Esophagus squamous epithelium (tissue), 5 donors: ENCODE measurements at places on chromosomes 7 and 10.

- no peak for DNase-seq
Observed at GRCh38 chr7:151505433-151505832, 14.3 kb downstream of the RHEB start.

DNA sequence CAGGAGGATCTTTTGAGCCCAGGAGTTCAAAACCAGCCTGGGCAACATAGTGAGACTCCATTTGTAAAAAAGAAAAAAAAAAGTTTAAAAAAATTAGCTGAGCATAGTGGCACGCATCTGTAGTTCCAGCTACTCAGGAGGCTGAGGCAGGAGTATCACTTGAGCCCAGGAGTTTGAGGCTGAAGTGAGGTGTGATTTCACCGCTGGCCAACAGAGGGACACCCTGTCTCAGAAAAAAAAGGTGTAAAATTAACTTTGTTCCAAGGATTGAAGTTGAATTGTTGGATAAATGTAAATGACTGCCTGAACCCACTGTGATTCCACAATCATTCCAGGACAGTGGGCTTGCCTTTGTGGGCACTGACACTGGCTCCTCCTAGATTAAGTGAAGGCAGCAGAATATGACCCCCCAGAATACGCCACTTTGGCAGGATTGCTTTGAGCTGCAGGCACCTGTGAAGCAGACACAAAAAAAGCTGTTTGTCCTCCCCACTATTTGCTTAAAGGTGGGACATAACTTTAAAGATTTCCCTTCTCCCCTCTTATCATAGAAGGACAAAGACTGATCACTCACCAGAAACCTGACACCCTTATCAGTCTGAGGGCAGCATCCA lies 57.2 kb upstream of the FOXI2 start:
- DNase-seq: no peak

DNA sequence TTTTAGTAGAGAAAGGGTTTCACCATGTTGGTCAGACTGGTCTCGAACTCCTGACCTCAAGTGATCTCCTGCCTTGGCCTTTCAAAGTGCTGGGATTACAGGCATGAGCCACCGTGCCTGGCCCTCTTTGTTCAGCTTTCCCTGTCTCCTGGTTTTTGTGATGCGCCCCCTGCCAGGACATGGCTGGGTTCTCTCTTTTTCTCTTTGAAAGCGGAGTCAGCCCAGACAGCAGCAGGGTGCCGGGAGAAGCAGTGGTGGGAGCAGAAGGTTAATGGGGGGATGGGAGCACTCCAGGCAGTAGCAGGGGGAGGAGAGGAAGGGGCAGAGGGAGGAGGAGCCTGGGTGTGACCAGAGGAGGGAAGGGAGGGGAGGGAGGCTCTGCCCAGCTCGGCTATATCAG lies 1.8 kb downstream of the MUC3A start:
- no peak for DNase-seq

GRCh38 chr7:80826520-80827238 lies 92.2 kb downstream of the SEMA3C start:
- DNase-seq: no peak

- no peak for DNase-seq
Observed at GRCh38 chr10:71383972-71384687, 12.6 kb upstream of the CDH23 start.

- DNase-seq: no peak
Observed at GRCh38 chr10:122018951-122019413, 30.0 kb downstream of the TACC2 start.

GRCh38 chr7:83178066-83178465 lies 15.4 kb upstream of the PCLO start:
- no peak for DNase-seq

- DNase-seq: no peak
Observed at GRCh38 chr10:118276204-118276603, 65.9 kb downstream of the FAM204A start.

- no peak for DNase-seq
Observed at GRCh38 chr7:106625678-106626301, 35.2 kb downstream of the CCDC71L start.

- no peak for DNase-seq
Observed at GRCh38 chr7:140689199-140690152, 7.0 kb upstream of the NDUFB2 start.

GRCh38 chr7:78953090-78953489 lies 500.4 kb downstream of the MAGI2 start:
- DNase-seq: no peak

DNA sequence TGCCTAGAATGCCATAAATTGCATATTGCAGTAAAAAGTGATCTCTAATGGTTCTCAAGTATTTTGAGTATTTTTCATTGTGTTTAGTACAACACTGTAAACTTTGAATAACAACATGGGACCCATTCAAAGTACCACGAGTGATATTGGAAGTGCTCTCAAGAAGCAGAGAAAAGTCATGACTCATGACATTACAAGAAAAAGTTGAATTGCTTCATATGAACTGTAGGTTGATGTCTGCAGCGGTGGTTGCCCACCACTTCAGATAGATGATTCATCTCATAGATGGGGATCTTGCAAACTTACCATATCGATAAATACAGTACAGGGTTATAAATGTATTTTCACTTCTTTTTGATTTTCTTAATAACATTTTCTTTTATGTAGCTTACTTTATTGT lies 33.9 kb downstream of the ENTPD1 start:
- DNase-seq: no peak

GRCh38 chr10:35092851-35093250 lies 2.7 kb upstream of the CUL2 start:
- no peak for DNase-seq

DNA sequence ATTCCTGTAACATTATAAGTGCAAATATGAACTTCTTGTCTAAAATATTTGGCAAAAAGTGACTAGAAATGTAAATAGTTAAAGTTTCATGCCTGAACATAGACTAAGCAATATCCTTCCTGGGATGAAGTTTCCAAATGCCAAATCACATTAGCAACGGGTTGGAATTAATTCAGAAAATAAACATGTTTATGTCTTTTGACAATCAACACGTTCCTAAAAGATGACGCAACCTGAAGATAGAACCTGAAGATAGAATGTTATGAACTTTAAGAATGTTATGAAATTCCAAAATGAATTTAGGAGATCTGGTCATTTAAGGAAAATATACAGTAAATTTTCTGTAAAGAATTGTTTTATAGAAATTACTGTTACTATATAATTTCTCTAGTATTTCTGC lies 9.2 kb downstream of the LAMB4 start:
- DNase-seq: no peak

DNA sequence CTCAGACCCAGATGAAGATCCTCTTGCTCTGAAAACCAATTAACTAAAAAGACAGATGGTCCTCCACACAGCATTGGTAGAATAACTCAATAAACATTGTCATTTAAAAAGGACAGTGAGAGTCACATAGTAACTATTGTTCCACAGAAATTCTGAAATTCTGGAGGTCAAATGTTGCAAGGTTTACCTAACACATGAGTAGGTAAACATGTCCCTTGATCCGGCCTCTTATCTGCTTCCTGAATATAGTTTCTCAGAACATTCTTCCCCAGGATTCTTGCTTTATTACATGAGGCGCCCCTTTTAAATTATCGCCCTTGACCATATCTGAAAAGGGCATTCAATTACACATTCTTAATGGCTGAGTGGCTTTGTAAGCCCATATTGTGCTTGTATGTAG lies 270.7 kb downstream of the SEMA3D start:
- DNase-seq: no peak

DNA sequence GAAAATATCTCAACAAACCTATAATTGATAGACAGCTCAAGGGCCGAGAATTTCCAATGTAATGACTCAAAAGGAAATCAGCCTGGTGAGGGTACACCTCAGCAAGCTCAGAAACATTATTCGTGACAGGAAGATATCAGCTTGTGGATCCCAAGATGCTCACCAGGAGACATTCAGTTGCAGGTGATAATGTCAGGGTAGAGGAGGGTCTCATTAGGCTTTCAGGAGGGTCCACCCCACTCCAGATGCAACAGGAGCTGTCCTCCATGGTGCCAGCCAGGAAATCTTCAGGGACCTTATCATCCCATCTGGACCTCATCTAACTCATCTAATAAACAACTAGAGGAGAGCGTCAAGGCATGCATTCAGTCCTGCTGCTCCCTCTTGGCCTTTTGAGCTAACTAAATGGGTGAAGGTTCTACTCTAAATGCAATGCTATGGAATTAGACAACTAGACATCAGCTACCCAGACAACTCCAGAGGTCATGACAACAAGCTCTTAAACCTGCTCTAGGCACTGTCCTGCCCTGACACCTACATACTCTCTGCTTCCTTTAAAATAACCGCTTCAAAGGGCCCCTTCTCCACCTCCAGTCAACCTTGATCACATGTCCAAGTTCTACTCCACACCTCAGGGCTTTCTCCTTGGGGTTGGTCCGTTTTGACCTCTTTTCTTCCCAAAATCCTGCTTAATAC lies 4.3 kb upstream of the GIMAP5 start:
- no peak for DNase-seq

DNA sequence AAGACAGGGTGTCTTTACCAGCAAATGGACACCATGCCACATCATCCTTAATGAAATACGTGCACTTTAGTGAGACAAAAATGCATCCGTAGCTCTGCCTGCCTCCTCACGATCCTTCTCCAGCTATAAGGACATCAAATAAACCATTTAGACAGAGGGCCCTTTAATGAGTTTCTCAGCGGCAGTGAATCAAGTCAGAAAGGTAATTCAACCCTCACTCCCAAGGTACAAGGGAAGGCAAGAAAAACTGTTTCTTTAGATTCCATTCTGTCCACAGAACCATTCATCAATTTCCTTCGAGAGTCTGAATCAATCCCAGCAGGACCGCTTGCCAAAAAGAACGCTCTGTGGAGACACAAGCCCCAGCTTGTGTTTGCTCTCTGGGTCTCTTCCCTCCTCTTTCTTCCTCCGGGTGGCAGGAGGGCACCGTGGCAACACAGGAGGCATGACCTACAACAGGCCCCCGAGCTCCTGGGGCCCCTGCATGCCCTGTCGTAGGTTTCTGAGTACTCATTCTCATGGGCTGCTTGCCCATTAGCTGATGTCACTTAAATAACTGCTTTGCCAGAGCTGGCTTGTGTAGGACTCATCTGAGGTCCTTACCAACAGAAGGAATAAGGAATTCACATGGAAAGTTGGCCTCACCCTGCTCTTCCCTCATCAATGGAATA lies 297.8 kb upstream of the PRKCQ start:
- no peak for DNase-seq
